ENCODE measurements at places on chromosomes 11 and 22.

- no peak overlapping the region for H3K27ac ChIP-seq
- no peaks in the 10 kb centered on the region for H3K4me1 ChIP-seq
- H3K4me3 ChIP-seq, result no peak overlapping the region
- H3K36me3 ChIP-seq, result no peaks in the 10 kb centered on the region
- no peaks in the 10 kb centered on the region for H3K27me3 ChIP-seq
Measured at GRCh38 chr11:34806875-34807274, 109.3 kb downstream of the APIP start.

- H3K27me3 ChIP-seq, result no peaks in the 10 kb centered on the region
- no peak for DNase-seq
- no peaks in the 10 kb centered on the region for H3K36me3 ChIP-seq
- H3K4me1 ChIP-seq, result no peaks in the 10 kb centered on the region
- no peak overlapping the region for H3K4me3 ChIP-seq
- no peak overlapping the region for H3K27ac ChIP-seq
Measured at GRCh38 chr11:43504316-43504950, 145.7 kb downstream of the TTC17 start.

GRCh38 chr22:23155831-23156230 lies 10.6 kb downstream of the RAB36 start:
- no peak overlapping the region for H3K27ac ChIP-seq
- no peaks in the 10 kb centered on the region for H3K4me1 ChIP-seq
- no peak for DNase-seq

DNA sequence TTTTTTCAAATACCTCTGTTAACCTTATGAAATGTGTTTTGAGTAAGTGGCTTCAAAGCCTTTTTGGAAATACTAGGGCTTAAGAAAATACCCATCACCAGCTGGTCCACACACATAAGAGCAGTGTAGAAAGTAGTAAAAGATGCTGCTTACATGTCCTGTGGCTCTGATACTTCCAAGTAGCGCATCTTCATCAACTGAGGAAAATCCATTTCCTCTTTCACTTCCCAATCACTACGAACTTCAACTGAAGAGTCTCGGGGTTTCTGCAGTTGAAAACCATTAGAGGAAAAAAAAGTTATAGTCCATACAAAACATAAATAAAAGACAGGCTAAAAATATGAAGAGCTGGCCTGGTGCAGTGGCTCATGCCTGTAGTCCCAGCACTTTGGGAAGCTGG lies 8.5 kb downstream of the EIF3D start:
- H3K4me3 ChIP-seq, result no peak overlapping the region
- H3K36me3 ChIP-seq, result peaks cover 71% of the 10 kb centered on the region
- H3K27ac ChIP-seq, result no peak overlapping the region

- no peaks in the 10 kb centered on the region for H3K27me3 ChIP-seq
- H3K4me3 ChIP-seq, result no peak overlapping the region
- H3K4me1 ChIP-seq, result no peaks in the 10 kb centered on the region
- peaks cover 100% of the 10 kb centered on the region for H3K36me3 ChIP-seq
- no peak for DNase-seq
Measured at GRCh38 chr22:36308880-36309279, 55.9 kb downstream of the APOL1 start.

- peak overlapping the region; percentile 74 for H3K4me3 ChIP-seq
- no peaks in the 10 kb centered on the region for H3K36me3 ChIP-seq
- H3K27me3 ChIP-seq, result no peaks in the 10 kb centered on the region
- H3K27ac ChIP-seq, result peak overlapping the region; percentile 83
- no peak for DNase-seq
- H3K4me1 ChIP-seq, result peaks cover 55% of the 10 kb centered on the region
Measured at GRCh38 chr11:507727-508515, 879 bp upstream of the RNH1 start.

- no peaks in the 10 kb centered on the region for H3K36me3 ChIP-seq
- no peak overlapping the region for H3K4me3 ChIP-seq
- peaks cover 8% of the 10 kb centered on the region for H3K4me1 ChIP-seq
- no peaks in the 10 kb centered on the region for H3K27me3 ChIP-seq
- no peak for DNase-seq
Measured at GRCh38 chr22:27185760-27186302, 528.4 kb downstream of the MIAT start.

GRCh38 chr22:39490135-39490798 lies 11.8 kb upstream of the MIEF1 start:
- no peak overlapping the region for H3K27ac ChIP-seq
- no peak overlapping the region for H3K4me3 ChIP-seq
- no peaks in the 10 kb centered on the region for H3K27me3 ChIP-seq
- H3K4me1 ChIP-seq, result peaks cover 22% of the 10 kb centered on the region

- H3K27ac ChIP-seq, result no peak overlapping the region
- peaks cover 60% of the 10 kb centered on the region for H3K27me3 ChIP-seq
- H3K4me1 ChIP-seq, result no peaks in the 10 kb centered on the region
- H3K36me3 ChIP-seq, result no peaks in the 10 kb centered on the region
- no peak for DNase-seq
Measured at GRCh38 chr22:48473202-48473601, 1354.5 kb downstream of the BRD1 start.

DNA sequence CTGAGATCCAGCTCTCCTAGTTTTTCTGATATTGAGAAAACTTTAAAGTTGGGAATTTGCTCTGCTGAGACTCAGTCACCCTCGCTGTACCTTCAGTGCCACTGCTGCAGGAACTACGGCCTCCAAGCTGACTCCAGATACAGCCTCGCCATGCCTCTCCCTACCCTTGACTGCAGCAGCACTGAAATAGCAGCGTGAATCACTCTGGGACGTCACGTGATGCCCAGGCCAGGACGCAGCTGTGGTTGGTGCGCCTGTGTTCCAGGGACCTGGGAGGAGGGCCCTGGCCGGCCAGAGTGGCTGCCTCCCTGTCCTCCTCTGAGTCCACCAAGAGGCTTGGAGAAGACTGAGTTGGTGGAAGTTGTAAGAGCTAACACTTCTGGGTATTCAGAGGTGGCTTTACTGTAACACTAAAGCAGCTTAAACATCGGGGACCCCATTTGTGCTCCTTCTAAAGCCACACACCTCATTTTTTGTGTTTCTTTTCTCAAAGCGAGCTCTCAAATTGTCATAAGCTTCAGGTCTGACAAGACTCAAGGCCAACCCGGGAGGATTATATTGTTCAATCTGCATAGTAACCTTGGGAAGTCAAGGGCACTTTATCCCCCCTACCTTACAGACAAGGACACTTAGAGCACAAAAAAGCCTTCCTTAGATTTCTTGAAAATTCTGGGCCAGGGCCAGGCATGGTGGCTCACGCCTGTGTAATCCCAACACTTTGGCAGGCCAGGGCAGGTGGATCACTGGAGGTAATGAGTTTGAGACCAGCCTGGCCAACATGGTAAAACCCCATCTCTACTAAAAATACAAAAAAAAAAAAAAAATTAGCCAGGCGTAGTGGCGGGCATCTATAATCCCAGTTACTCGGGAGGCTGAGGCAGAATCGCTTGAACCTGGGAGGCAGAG lies 4.2 kb upstream of the STIP1 start:
- peak; percentile 45 for DNase-seq
- no peaks in the 10 kb centered on the region for H3K27me3 ChIP-seq
- no peaks in the 10 kb centered on the region for H3K36me3 ChIP-seq
- peaks cover 30% of the 10 kb centered on the region for H3K4me1 ChIP-seq

- DNase-seq, result no peak
- no peak overlapping the region for H3K27ac ChIP-seq
- H3K4me1 ChIP-seq, result peaks cover 11% of the 10 kb centered on the region
- H3K27me3 ChIP-seq, result no peaks in the 10 kb centered on the region
- H3K36me3 ChIP-seq, result no peaks in the 10 kb centered on the region
Measured at GRCh38 chr11:35750315-35750714, 87.7 kb downstream of the TRIM44 start.

GRCh38 chr11:112620621-112621394 lies 340.4 kb upstream of the NCAM1 start:
- H3K27ac ChIP-seq, result peak overlapping the region; percentile 86
- no peaks in the 10 kb centered on the region for H3K27me3 ChIP-seq
- H3K4me1 ChIP-seq, result peaks cover 18% of the 10 kb centered on the region
- no peak for DNase-seq
- H3K36me3 ChIP-seq, result no peaks in the 10 kb centered on the region
- H3K4me3 ChIP-seq, result no peak overlapping the region

- H3K27me3 ChIP-seq, result no peaks in the 10 kb centered on the region
- H3K4me3 ChIP-seq, result no peak overlapping the region
- no peaks in the 10 kb centered on the region for H3K36me3 ChIP-seq
- no peak for DNase-seq
- H3K4me1 ChIP-seq, result no peaks in the 10 kb centered on the region
Measured at GRCh38 chr11:128642571-128642970, 51.3 kb upstream of the FLI1 start.

DNA sequence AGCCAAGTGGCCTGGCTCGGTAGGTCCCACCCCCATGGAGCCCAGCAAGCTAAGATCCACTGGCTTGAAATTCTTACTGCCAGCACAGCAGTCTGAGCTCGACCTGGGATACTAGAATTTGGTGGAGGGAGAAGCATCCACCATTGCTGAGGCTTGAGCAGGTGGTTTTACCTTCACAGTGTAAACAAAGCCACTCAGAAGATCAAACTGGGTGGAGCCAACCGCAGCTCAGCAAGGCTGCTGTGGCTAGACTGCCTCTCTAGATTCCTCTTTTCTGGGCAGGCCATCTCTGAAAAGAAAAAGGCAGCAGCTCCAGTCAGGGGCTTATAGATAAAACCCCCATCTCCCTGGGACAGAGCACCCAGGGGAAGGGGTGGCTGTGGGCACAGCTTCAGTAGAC lies 22.3 kb upstream of the OR5B21 start:
- no peaks in the 10 kb centered on the region for H3K27me3 ChIP-seq
- H3K36me3 ChIP-seq, result no peaks in the 10 kb centered on the region
- no peak for DNase-seq

- H3K27me3 ChIP-seq, result no peaks in the 10 kb centered on the region
- no peak for DNase-seq
- no peak overlapping the region for H3K4me3 ChIP-seq
- H3K36me3 ChIP-seq, result no peaks in the 10 kb centered on the region
- H3K27ac ChIP-seq, result no peak overlapping the region
Measured at GRCh38 chr22:43440556-43440955, 28.7 kb downstream of the MPPED1 start.

GRCh38 chr11:130278151-130278550 lies 36.6 kb downstream of the ZBTB44 start:
- H3K27ac ChIP-seq, result no peak overlapping the region
- no peak overlapping the region for H3K4me3 ChIP-seq
- H3K4me1 ChIP-seq, result no peaks in the 10 kb centered on the region
- DNase-seq, result no peak
- H3K27me3 ChIP-seq, result no peaks in the 10 kb centered on the region

DNA sequence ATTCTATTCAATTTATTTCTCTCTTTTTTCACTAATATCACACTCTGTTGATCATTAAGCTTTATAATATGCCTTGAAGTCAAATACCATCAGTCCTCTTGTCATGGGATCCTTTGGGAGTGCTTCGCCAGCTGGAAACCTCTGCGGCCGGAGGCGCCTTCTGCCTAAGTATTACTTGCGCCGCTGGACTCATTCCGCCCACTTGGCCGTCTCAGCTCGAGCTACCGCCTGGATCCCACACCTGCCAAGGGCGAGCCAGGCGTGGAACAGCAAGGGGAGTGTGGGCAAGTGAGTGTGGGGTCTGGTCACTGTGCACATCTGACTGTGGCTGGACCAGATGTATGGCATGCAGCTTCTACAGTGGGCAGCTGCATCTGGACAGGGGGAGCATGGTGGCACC lies 9.1 kb upstream of the MAP6 start:
- no peak for DNase-seq
- H3K4me1 ChIP-seq, result no peaks in the 10 kb centered on the region
- H3K36me3 ChIP-seq, result no peaks in the 10 kb centered on the region
- no peak overlapping the region for H3K4me3 ChIP-seq
- H3K27me3 ChIP-seq, result no peaks in the 10 kb centered on the region
- no peak overlapping the region for H3K27ac ChIP-seq

DNA sequence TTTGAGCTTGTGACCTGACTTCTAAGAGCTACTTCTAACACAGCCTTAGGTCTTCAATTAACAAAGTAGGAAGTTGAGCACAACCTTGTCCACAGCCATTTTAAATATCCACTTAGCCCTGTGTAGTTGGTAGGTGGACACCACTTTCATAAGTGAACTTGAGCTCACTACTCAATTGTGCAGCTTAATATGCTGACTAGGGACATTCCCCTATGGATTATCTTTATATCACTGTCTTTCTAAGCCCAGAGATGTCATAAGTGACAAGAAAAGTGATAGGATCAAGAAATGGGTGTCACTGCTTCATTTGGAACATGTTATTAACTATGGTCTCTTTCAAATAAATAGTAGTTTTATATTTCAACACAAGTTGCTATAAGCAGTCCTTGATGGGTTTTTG lies 4.0 kb upstream of the ATP5MG start:
- no peaks in the 10 kb centered on the region for H3K27me3 ChIP-seq
- no peak for DNase-seq
- no peak overlapping the region for H3K4me3 ChIP-seq
- peaks cover 22% of the 10 kb centered on the region for H3K36me3 ChIP-seq
- no peak overlapping the region for H3K27ac ChIP-seq

- no peak overlapping the region for H3K4me3 ChIP-seq
- no peaks in the 10 kb centered on the region for H3K27me3 ChIP-seq
- DNase-seq, result no peak
- H3K36me3 ChIP-seq, result no peaks in the 10 kb centered on the region
- no peak overlapping the region for H3K27ac ChIP-seq
- no peaks in the 10 kb centered on the region for H3K4me1 ChIP-seq
Measured at GRCh38 chr11:76282172-76282571, 75.9 kb upstream of the WNT11 start.

- peaks cover 21% of the 10 kb centered on the region for H3K4me1 ChIP-seq
- DNase-seq, result no peak
- H3K27ac ChIP-seq, result peak overlapping the region; percentile 52
- H3K27me3 ChIP-seq, result no peaks in the 10 kb centered on the region
Measured at GRCh38 chr11:61826930-61827570, 1.1 kb upstream of the FADS2 start.

- H3K36me3 ChIP-seq, result no peaks in the 10 kb centered on the region
- H3K4me1 ChIP-seq, result peaks cover 18% of the 10 kb centered on the region
- peaks cover 82% of the 10 kb centered on the region for H3K27me3 ChIP-seq
- H3K4me3 ChIP-seq, result peak overlapping the region; percentile 17
Measured at GRCh38 chr11:13963169-13963948, 836 bp downstream of the SPON1 start.

- H3K36me3 ChIP-seq, result no peaks in the 10 kb centered on the region
- H3K27ac ChIP-seq, result no peak overlapping the region
- no peak overlapping the region for H3K4me3 ChIP-seq
- no peak for DNase-seq
- no peaks in the 10 kb centered on the region for H3K27me3 ChIP-seq
Measured at GRCh38 chr11:94680426-94680825, 87.7 kb upstream of the AMOTL1 start.
